ENCODE measurements at places on chromosomes 2 and 18.
A peak's percentile ranks its signal among the peaks of the same experiment; 100 is the strongest.

- no peak for DNase-seq
Measured at GRCh38 chr2:133568172-133568571, at the start of gene NCKAP5. Gene NCKAP5 (minus strand): TSS chr2:133568463. CDS start chr2:133517526, 50,937 bp downstream.

DNA sequence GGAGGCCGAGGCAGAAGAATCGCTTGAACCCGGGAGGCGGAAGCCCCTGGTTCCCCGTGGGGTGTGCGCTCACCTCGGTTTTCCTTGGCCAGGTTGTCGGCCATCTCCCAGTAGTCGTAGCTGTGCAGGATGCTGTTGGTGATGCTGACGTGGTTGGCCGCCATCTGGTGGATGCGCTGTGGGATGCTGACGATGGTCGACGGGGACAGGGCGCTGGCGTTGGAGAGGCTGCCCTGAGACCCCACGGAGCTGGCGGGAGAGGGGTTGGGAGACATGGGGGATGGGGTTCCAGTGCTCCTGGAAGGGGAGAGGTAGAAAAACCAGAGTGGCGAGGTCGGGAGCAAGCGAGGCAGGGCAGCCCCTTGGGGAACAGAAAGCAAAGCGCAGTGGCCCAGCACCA is 64.4 kb upstream of the REV1 start:
- no peak for DNase-seq

- no peak for DNase-seq
Measured at GRCh38 chr18:69674966-69675365, 272.7 kb downstream of the CD226 start.

DNA sequence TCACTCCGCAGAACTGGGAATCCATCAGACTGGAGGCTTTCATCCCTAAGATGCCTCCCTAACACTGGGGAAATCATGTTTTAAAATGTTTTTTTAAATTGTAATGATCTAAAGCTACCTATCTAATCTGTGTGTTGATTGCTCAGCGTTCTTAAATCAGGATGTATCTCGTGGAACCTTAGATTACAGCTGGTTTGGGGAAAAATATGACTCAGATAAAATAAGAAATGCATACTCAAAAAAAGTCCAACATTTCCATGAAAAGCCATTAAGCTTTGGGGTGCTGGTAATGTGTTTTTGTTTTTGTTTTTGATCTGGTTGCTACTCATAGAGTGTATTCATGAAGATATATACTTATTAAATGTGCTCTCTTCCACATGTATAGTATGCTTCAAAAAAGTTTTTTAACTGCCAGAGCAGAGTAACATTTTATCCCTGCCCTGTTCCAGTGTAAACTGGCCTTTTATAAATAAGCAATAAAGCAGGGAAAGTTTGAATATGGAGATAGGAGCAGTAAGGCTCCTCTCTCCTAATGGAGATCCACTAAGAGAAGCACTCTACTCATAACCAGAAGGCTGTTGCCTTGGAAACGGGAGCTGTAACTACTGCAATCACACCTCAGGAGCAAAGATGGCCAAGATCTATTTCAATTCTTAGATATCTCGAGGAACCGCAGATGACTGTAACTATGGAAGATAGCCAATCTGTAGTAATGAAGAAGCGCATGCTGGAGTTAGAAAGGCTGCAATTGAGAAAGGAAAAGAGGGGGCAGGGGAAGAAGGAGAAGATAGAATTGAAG is 41.6 kb downstream of the ANKRD44 start:
- no peak for DNase-seq

DNA sequence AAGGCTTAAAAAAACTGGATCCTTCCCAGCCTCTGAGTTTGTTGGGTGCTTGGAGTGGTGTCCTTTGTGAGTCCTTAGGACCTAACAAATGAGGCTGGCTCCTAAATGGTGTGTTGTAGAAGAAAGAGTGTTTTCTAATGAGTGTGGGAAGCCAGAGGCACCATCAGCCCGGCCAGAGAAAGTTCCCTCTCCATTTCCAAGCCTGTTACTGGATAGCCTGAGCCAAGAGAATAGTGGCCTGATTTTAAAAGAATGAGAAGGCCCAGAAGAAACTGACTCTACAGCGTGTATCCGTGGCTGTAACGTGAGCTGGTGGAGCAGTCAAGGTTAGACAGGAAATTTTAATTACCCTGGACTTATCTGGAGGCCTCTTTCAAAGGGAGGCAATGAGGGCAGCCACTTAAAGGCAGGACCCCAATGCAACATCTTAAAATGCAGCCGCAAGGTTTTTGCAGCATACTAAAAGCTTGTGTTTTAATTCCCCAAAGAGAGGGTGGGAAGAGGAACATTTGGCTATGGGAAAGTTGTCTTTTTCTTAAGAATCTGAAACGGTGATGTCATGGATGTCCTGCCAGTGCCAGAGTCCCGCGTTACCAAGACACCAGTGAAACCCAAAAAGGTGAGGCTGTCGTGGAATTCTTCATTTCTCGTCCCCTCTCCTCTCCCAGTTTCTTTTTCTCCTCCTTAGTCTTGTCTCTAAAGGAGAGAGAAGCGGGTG is 4.6 kb downstream of the EFHD1 start:
- DNase-seq, result no peak

DNA sequence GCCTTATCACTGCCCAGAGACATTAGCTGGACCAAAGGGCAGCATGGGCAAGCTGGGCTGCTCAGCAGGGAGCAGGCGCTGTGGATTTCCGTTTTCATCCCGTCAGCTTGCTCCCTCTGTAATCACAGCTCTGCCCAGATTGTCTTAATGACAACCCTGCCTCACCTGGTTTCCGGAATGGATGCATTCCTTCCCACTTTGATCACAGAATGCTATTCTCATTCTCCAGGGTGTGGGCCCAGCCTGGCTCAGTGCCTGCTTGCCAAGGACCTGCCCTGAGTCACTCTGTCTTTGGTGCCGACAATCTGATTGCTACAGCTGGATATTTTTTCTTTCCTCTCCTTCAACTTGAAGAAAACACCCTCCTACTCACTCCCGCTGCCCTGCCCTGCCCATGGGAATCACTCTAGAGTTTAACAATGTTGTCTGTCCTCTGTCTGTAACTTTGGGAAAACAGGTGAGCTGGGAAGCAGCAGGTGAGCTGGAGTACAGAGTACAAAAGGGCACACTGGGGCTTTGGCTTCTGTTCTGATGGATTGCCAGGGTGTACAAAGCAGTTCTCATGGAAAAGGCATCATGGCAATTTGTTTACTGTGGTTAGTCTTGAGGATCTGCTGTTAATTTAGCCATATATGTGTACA is 27.2 kb upstream of the FAM136A start:
- peak; percentile 65 for DNase-seq

DNA sequence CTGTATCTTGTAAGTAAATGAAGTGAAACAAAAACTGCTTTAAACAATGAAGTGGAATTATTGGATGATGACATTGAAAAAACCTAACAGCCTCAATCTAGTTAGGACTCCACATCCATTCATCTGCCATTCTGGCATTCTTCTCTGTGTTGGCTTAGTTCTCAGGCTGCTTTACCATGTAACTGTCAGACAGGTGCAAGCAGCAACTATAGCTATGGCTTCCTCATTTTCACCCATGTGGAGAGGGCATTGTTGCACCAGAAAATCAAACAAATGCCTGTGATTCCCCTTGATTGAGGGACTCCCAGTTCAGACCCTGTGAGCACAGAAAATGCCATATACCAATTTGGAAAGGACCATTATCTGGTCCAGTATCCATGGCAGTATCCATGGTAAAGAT is 129.5 kb upstream of the NYAP2 start:
- DNase-seq, result no peak

GRCh38 chr2:58734365-58734764 is 493.2 kb upstream of the FANCL start:
- peak; percentile 35 for DNase-seq

DNA sequence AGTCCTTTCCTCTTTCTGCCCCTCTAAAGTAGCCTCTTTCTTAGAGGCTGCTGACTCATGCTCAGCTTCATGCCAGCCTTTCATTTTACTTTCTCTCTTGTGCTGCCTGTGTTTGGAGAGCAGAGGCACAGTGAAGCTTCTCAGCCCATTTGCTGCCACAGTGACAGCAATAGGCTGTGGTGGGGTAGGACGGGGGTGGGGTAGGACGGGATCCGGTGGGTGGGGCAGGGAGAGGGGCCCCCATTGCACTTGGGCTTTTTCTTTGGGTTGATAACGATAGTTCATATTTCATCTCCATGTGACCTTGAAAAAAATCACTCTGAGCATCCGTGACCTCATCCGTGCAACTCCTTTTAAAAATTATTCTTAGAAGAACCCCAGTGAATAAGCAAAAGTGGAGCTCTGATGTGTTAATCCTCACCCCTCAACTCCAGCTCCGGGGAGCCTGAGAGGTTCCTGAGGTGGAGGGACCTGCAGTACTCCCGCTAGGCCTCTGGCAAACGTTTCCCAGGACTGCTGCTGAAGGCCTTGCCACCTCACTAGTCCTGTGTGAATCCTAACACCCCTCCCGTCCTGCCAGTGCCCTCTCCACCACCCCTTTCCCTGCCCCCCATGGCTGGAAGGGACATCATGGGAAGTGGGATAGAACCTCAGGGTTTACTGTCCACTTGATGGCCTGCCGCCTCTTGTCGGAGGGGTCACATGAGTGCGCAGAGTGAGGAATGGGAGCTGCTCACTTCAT is 70.8 kb downstream of the INPP4A start:
- no peak for DNase-seq

GRCh38 chr2:46422717-46423394 is 56.5 kb upstream of the TMEM247 start:
- DNase-seq, result no peak

DNA sequence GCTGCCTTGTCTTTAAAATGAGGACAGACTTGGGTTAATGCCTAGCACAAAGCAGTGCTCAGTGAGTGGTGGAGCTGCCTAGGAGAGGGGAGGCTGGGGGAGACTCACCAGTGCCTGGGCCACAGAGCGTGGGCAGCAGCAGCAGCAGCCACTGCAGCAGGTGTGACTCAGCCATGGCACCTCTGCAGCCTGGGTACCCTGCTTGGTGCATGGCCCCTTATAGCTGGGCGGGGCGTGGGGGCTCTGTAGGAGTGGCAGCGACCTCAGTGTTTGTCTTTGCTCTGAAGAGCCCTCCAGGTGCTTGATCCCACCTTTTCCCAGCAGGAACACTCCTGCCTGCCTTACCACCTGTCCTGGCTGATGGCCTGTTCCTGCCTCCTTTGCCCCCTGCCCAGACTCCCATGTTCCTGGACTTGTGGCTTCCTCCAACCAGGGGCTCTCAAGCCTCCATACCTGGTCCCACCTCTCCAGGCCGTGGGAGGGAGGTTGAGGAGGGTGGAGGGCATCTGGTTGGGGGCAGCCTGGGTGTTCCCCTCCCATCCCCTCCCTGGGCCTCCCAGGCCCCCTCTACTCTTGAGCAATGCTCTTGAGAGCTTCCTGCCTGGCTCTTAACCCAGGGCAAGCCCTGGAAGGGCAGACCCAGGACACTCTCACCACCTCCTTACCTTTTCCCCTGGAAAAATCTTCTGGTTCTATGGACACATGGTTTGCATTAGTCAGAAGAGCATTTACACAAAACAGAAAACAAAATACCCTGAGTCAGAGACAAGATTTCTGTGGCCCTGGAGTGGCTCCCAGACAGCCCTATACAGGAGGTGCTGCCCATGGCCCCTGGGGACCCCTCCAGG is at the start of gene SFTPB:
TSS of gene SFTPB (minus strand) at position 191 of the 848 bp plus-strand sequence. CDS start at position 175, 16 bp downstream.
- no peak for DNase-seq

DNA sequence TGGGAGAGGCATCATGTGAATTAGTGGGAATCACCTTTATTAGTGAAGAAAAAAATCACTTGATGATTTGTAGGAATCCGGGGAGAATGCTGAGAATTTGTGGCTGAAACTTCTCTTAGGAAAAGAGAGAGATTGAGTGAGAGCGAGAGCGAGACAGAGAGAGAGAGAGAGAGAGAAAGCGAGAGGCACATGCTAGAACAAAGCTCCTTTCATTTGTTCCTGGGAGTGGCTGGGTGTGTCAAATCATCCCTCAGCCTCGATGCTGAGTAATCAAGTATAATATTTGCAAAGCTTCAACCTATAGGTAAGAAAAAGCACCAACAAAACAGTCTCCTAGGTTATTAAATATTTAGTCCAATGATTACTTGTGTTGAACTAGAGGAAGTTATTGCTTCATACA is 4.4 kb upstream of the SERPINB5 start:
- peak; percentile 18 for DNase-seq

- DNase-seq, result peak; percentile 48
Measured at GRCh38 chr2:186590759-186591505, 1.1 kb downstream of the ITGAV start.

DNA sequence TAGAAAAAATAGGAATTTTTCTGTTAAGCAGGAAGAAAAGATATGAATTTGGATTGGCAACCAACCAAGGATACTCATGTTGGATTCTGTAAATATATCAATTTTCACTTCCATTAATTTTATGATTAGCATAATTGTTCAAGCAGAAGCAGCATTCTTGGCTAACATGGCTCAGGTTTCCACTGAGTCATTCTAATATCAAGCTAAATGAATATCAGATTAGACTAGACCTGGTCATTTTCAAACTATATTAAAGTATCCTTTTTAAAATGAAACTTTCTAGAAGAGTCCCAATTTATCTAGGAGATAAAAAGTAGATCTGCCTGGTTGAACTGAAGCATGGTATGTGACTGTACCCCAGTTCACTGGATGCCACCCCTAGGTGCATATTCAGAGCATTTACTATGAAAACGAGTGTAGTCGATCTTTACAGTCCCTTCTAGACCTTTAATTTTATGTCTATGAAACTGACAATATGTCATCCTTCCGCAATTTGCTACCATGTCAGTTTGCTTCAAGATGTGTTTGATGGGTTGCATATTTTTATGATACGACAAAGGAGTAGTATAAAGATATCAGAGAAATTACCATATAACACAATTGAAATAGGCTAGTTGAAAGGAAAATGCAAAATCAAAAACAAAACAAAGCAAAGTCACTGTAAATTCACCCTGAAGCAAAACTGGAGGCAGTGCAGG is 704.9 kb downstream of the ERBB4 start:
- DNase-seq, result no peak

DNA sequence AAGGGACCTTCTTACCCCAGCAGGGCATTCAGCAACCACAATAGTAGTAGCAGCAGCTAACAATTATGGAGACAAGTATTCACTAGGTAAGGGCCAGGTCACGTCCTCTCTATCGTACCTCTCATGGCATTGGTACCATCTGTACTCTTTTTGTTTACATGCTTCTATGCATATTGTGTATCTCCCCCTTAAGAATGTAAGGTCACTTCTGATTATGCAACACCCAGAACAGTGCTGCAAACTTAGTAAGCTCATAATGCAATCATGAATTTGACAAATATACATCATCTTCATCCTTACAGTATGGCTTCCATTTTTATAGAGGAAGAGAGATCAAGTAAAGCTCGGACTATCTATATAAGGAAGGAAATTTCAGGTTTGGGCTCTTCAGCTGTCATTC is 46.1 kb downstream of the SPRED2 start:
- no peak for DNase-seq

GRCh38 chr2:240507060-240507777 is 50.6 kb downstream of the ANKMY1 start:
- no peak for DNase-seq

DNA sequence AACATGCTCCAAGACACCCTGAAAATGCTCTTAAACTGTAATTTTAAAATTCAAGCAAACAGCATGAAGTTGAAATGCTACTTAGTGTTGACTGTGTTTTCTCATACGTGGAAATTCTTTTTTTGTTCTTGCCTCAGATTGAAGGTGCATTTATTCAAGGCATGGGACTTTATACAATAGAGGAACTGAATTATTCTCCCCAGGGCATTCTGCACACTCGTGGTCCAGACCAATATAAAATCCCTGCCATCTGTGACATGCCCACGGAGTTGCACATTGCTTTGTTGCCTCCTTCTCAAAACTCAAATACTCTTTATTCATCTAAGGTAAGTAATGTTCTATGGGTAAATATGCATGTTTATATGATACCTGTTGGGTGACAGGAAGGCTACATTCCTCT is 82.7 kb downstream of the AOX1 start:
- no peak for DNase-seq
